HT-29 (cell line): ENCODE measurements at places on chromosomes 1 and 21. TPM values are rescaled to one million over a fixed set of nuclear protein-coding genes. Genes with fewer than 3 reads are reported as not detected.

Gene LMX1A
- total RNA-seq = not detected in 2 replicates

Gene MANEAL
- 35.2 and 39.6 TPM in 2 replicates for total RNA-seq

Gene VANGL2
- total RNA-seq = 1.5 and 1.6 TPM in 2 replicates

Gene CRABP2
- 289 and 312 TPM in 2 replicates for total RNA-seq

Gene RBP7
- total RNA-seq = not detected in 2 replicates

Gene C1QTNF12
- 4.1 and 6.0 TPM in 2 replicates for total RNA-seq

Gene LMO4
- 174 and 184 TPM in 2 replicates for total RNA-seq

Gene KCNK1
- 20.5 and 25.4 TPM in 2 replicates for total RNA-seq

Gene PTPN7
- total RNA-seq = 16.3 and 16.8 TPM in 2 replicates

Gene STYXL2
- total RNA-seq = not detected in 2 replicates

Gene ADAMTS4
- total RNA-seq = not detected in 2 replicates

Gene OPRD1
- total RNA-seq = under 0.01 and 0.03 TPM in 2 replicates

Gene FAM72C
- total RNA-seq = not detected in 2 replicates

Gene ST6GALNAC5
- total RNA-seq = not detected in 2 replicates

Gene ZNF648
- not detected in 2 replicates for total RNA-seq

Gene C1orf210
- 39.0 and 58.2 TPM in 2 replicates for total RNA-seq

Gene CD1B
- not detected in 2 replicates for total RNA-seq

Gene EPS8L3
- 107 and 120 TPM in 2 replicates for total RNA-seq

Gene OR2L5
- total RNA-seq = not detected in 2 replicates

Gene SLAMF9
- not detected in 2 replicates for total RNA-seq

Gene DSTYK
- 1.2 and 1.7 TPM in 2 replicates for total RNA-seq

Gene FAF1
- 25.9 and 28.5 TPM in 2 replicates for total RNA-seq

Gene FAM167B
- 0.29 TPM in 1 of 2 replicates, not detected in the other for total RNA-seq

Gene TMEM82
- not detected in 2 replicates for total RNA-seq

Gene IL23R
- total RNA-seq = not detected in 2 replicates

Gene RGS5
- 1.7 TPM in 1 of 2 replicates, not detected in the other for total RNA-seq

Gene NT5C1A
- total RNA-seq = not detected in 2 replicates

Gene SLC26A9
- total RNA-seq = 0.37 and 0.43 TPM in 2 replicates

Gene GSTM1
- not detected in 2 replicates for total RNA-seq

Gene KCNN3
- not detected in 2 replicates for total RNA-seq

Gene KRTAP12-2
- total RNA-seq = not detected in 2 replicates

Gene BSND
- 0.10 TPM in 1 of 2 replicates, not detected in the other for total RNA-seq

Gene PROX1
- 0.94 and 1.0 TPM in 2 replicates for total RNA-seq

Gene CIART
- total RNA-seq = not detected in 2 replicates

Gene DYNLT5
- not detected in 2 replicates for total RNA-seq

Gene IRF6
- total RNA-seq = 30.2 and 32.7 TPM in 2 replicates

Gene UCK2
- total RNA-seq = 194 and 210 TPM in 2 replicates

Gene FMO3
- total RNA-seq = not detected in 2 replicates

Gene SUSD4
- 0.20 and 0.21 TPM in 2 replicates for total RNA-seq

Gene CLCA4
- 0.23 and 0.36 TPM in 2 replicates for total RNA-seq

Gene APOBEC4
- not detected in 2 replicates for total RNA-seq
